Neural crest cell (in vitro differentiated cells): ENCODE measurements at places on chromosomes 11 and 22.

GRCh38 chr11:954392-955153 lies 28.9 kb downstream of the AP2A2 start:
- DNase-seq, result no peak

DNA sequence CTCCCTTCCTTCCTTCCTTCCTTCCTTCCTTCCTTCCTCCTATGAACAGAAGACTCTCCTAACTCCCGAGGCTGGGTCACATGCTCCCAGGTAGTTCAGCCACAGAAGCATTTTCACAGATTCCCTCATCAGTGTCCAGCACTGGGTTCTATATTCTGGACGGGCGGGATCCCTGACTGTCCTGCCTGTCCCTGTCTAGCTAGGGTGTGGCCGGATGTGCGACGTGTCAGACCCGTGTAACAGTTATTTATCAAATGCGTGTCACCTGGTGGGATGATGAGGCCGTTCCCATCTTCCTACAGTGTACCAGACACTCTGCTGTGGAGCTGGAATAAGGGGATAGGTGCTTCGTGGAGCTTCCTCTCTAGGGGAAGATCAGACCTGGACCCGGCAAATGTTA lies 901.0 kb downstream of the BRD1 start:
- DNase-seq, result no peak

DNA sequence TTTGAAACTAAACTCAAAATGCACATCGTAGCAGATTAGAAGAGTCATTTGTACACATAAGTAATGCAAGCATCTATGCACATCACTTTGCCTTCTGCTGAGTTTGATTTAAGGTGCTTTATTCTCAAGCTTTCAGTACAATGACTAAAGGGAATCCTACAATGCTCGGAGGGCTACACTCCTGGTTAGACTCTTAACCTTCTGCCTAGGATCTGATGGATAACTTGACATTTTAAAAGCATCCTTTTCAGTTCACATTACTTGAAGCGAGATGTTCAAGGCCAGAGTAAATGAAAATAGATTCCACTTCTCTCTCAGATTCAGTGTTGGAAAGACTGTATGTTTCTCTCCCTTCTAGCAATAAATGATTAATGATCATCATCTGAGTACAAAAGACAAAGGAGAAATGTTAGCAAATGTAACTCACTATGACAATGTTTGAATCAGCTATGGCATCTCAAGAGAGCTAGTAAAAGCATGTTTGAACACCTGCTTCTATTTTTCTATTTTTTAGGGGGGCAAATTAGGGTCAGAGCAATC lies 259.2 kb upstream of the ANO3 start:
- DNase-seq, result no peak

DNA sequence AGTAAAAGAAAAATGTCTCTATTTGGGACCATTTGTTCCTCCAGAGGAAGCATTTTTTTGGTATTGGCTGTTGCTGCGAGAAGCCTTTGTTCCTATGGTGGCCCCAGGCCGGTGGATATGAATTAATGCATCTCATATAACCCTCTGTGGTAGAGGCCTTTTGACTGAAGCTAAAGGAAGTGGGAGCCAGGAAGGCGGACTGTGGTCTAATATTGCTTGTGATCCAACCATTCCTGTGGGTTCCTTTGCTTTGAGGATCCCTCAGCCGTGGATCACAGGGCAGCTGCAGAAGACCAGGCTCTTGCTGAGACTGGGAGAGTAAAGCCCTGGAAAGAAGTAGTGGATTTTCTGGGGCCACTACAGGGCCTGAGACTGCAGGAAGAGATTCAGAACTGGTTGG lies 68.3 kb upstream of the NAV2 start:
- no peak for DNase-seq

- no peak for DNase-seq
These were observed 13.2 kb downstream of the BARX2 start for GRCh38 chr11:129388824-129389223.

- no peak for DNase-seq
These were observed 63.7 kb upstream of the HORMAD2 start for GRCh38 chr22:30016596-30016995.

GRCh38 chr22:30398685-30399680 lies 2.2 kb downstream of the SEC14L2 start:
- DNase-seq, result no peak

DNA sequence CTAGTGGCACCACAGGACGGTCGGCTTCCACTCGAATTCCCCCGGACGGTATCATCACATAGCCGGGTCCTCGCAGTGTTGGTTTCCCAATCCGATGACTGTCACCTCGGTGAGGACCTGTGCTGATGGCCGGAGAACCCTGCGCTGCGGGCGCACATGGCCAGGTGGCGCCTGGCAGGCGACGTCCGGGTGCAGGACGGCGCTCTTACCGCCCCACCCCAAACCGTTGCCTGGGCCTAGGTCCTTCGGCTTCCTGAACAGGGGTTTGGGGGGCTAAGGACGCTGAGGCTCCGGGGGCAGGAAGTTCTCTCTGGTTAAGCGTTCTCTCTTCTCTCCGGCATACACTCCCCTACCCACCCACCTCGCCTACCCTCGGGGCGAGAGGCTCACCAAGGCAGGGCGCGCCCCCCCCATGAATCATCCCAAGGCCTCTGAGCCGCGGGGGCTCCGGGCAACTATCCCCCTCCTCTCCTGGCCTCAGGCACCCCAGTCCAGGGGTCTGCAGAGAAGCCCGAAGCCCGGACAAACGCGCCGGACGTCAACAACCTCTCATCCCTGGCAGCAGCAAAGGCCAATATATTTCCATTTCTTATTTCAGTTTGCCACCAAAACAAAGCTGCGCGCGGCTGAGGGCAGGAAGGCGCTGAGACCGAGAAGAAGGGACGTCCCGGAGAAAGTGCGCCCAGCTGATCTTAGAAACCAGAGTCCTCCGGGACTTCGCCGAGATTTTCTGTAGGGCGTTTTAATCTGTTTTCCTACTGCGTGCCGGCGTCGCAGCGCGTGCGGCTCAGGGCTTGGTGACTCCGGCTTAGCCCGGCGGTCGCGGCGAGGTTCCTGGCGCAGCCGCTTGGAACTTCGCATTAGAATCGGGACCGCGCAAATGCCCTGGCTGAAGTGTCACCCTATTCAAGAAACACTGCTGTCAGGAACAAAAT lies 5.6 kb downstream of the ALX4 start:
- no peak for DNase-seq

- DNase-seq, result no peak
These were observed 42.8 kb downstream of the PIWIL3 start for GRCh38 chr22:24731761-24732160.
